ENCODE measurements at places on chromosomes 12 and 14. TPM values are rescaled to one million over a fixed set of nuclear protein-coding genes. Genes with fewer than 3 reads are reported as not detected.

The IL23A gene
- polyA plus RNA-seq: 1.3 TPM

DNA sequence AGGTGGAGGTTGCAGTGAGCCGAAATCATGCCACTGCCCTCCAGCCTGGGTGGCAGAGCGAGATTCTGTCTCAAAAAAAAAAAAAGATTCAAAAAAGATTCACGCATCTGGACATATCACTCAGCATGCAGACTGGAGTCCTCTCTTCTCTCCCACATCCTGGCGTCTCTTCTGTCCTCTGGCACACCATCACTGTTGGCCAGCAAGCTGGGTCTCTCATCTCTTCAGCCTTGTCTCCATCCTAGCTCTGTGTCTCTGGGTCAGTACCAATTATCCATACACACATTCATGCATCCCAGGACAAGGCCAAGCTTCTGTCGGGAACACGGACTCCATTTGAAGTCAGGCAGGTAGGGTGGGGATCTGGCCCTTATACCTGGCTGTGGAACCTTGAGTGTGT is 105.5 kb upstream of the MAP1LC3B2 start:
- H3K27me3 ChIP-seq: no peaks in the 10 kb centered on the region
- no peak overlapping the region for H3K27ac ChIP-seq
- H3K4me3 ChIP-seq: no peak overlapping the region
- peaks cover 16% of the 10 kb centered on the region for H3K4me1 ChIP-seq

The ADIPOR2 gene
- 46.2 TPM for polyA plus RNA-seq

The DPPA3 gene
- not detected for polyA plus RNA-seq

The CIROP gene
- not detected for polyA plus RNA-seq

DNA sequence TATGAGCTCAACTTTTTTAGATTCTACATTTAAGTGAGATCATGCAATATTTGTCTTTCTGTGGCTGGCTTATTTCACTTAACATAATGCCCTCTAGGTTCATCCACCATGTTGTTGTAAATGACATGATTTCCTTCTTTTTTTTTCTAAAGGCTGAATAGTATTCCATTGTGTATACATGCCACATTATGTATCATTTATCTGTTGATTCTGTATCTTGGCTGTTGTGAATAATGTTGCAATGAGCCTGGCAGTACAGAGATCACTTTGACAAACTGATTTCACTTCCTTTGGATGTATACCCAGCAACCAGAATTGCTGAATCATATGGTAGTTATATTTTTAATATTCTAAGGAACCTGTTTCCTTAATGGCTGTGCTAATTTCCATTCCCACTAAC is 19.1 kb downstream of the FBXW8 start:
- H3K4me1 ChIP-seq: peaks cover 16% of the 10 kb centered on the region
- H3K27me3 ChIP-seq: no peaks in the 10 kb centered on the region
- no peak overlapping the region for H3K27ac ChIP-seq
